ENCODE measurements at places on chromosomes 12 and 14.

DNA sequence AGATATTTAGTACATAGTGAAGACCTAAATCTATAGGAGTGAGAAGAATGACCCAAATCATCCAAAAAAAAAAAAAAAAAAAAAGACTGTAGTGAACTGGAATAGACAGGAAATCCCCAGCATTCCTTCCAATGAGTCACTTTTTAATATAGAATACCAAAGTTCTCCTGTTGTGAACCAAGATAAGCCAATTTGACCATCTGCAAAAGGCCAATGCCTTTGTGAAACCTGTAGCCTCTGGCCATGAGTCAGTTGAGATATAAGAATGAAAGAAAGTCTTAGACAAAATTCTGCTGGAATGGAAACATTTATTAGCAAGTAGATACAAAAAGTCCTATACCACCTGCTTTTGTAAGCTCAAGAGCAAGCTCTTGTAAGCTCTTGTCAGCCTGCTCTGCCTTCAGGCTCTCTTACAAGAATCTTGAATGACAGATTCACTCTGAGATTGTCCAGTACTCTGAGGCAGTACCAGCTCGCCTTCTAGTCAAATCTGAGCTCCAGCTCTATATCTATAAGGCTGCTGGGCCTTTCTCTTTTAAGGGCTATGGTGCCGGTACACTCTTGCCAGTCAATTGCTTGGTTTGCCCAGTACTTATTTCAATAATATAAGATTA, 243.0 kb upstream of the TMTC1 start:
- DNase-seq: no peak

DNA sequence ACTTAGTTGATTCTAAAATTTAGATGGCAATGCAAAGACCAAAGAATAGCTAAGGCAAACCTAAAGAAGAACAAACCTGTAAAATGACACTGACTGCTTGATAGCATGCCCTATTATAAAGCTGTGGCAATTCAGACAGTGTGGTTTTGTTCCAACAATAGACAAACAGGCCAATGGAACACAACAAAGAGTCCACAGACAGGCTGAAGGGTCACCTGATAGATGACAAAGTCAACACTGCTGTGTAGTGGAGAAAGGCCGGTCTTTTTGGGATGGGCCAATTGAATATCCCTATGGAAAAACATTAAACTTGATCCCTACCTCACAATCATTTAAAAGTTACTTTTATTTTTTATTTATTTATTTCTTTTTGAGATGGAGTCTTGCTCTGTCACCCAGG, 33.8 kb upstream of the SLC25A3 start:
- DNase-seq: no peak

DNA sequence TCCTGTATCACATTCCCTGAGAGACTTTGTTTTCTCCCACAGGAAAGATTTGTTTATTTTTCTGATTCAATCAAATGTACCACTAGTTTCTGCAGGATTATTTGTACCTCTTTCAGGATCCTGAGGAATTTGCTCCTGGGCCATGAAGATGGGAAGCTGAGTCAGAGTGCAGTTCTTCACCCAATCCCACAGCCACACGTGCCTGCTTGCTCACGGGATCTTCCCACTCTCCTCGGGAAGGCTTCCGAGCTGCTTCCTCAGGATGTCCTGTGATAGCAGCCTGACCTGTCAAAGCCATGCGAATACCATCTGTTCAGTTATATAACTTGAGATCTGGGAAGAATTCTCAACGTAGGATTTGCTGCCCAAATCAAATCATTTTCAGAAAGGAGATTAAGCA, 41.8 kb upstream of the HIF1A start:
- DNase-seq: peak; percentile 71

GRCh38 chr12:49225576-49226166, 36.8 kb upstream of the TUBA1A start:
- no peak for DNase-seq

GRCh38 chr14:75579882-75580281, 1.5 kb downstream of the FLVCR2 start:
- DNase-seq: peak; percentile 18

- no peak for DNase-seq
Observed at GRCh38 chr14:60653701-60654161, 4.5 kb upstream of the SIX1 start.

- no peak for DNase-seq
Observed at GRCh38 chr14:26905229-26905628, 307.4 kb upstream of the NOVA1 start.

DNA sequence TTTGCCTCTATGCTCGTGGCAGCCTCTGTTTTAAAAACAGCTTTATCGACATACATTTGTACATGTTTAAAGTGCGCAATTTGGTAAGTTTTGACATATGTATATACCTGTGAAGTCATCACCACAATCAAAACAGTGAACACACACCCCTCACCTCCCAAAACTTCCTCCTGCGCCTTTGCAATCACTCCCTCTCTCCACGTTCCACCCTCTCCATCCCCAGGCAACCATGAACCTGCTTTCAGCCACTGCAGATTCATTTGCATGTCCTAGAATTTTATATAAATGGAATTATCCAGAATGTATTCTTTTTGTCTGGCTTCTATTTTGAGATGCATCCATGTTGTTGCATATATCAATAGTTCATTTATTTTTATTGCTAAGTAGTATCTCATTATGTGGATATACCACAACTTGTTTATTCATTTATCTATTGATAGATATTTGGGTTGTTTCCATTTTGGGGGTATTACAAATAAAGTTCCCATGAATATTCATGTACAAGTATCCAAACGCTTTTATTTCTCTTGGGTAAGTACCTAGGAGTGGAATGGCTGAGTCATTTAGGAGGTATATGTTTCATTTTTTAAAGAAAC, 15.5 kb upstream of the CHGA start:
- DNase-seq: no peak

DNA sequence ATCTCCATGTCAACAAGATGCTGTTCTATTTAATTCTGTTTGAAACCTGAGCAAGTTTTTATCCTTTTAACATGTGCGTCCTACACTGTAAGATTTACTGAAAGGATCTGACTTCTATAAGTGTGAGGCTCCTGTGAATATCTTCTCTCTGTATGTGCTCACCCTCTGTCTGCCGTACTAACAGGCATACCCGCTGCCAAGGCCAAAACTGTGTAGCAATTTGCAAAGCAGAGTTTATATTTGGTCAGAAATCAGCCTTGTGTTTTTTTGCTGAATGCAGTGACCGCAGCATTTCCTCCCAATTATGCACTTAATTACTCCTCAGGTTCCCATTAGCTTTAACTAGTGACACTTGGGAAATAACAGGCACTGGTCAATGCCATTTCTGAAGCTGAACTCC, 12.3 kb downstream of the CHST11 start:
- no peak for DNase-seq

DNA sequence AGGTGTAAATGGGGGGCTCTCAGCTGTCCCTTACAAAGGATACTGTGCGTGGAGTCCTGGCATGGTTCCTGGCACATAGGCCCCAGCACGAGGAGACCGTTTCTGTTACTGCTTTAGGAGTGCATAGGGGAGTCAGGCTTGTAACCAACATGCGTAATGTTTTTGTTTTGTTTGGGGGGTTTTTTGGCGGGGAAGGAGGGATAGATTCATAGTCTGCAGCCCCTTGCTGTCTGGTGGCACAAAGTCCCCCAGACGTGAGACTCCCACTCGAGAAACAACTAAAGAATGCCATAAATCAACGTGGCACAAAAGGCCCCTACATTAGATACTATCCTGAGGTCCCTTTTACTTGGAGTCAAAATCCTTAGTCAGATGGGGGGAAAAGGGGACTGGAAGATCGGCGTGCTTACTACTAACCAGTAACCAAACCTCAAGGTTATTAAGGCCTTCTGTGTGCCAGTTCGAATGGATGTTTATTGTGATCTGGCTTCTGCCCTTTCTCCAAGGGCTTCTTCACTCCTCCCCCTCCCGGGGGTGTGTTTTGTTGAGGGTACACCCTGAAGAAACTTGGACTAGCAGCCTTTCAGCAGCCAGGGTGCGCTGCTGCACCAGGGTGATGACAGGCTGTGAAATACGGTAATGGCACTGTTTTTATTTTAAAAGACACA, 874 bp downstream of the ISCU start:
- no peak for DNase-seq

- no peak for DNase-seq
Observed at GRCh38 chr12:51834411-51834810, 14.1 kb downstream of the FIGNL2 start.

- DNase-seq: no peak
Observed at GRCh38 chr12:76529226-76529918, 30.2 kb downstream of the OSBPL8 start.

GRCh38 chr12:89706986-89707702, 1.5 kb downstream of the ATP2B1 start:
- DNase-seq: no peak

GRCh38 chr12:22657538-22657937, 32.6 kb downstream of the ETNK1 start:
- no peak for DNase-seq

Measured in cerebellar nuclear complex (tissue), 1 donor.